Urothelium cell line (cell line): ENCODE measurements at places on chromosomes 1 and 21.

GRCh38 chr1:169300854-169301253, 66.7 kb downstream of the NME7 start:
- DNase-seq, result no peak

DNA sequence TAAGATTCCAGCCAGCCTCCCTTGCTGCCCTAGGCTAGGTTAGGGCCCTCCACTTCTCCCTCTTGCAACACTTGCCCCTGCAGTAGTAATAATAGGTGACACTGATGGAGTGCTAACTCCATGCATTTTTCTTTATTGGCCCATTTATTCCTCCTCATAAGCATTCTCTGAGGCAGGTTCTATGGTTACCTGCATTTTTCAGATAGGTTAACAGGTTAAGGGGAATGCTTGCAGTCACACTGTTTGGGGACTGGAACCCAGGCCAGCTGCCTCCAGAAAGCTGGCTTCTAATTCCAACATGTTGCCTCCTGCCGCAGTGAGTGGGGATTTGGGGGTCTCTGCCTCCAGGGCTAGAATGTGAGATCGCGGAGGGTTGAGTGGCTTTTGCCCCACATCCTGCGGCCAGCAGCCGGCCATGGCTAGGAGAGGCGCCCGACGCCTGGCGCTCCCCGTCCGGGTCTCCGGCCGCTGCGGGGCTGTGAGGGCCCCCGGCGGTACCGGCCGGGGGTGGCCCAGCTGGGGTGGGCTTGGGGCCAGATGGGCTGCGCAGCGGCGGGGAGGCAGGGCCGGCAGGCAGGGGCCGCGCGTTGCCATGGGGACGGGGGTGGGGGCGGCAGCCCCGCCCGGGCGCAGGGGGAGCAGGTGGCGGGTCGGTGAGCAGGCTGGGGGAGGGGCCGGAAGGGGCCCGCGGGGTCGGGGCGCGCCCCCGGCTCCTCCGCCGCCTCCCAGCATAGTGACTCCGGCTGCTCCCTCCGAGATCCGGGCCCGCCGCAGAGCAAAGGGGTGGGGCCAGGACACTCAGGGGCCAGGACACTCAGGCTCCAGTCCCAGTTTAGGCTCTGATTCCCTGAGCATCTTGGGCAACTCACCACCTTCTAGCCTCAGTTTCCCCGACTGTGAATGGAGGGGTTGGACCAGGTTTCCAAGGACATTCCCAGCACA, 68.4 kb upstream of the SSBP3 start:
- no peak for DNase-seq

- DNase-seq, result peak; percentile 30
Observed at GRCh38 chr1:242005866-242006535, 7.1 kb upstream of the MAP1LC3C start.

DNA sequence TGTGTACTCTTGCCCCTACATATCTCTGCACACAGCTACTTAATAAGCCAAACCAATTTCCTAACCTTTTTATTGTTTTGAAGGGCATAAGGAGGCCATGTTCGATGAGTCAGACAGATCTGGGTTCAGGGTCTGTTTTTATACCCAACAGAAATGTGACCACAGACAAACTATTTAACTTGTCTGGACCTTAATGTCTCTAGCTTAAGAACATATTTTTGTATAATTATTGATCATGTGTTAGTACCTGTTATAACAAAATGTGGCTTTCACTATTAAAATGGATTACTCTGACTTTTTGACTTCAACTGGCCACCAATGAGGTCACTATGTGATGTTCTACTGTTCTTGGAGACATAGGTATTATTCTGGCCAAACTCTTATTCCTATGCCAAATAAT, 507.8 kb upstream of the USP24 start:
- no peak for DNase-seq

- DNase-seq, result no peak
Observed at GRCh38 chr21:33089395-33090119, 19.6 kb downstream of the OLIG1 start.

GRCh38 chr1:164477343-164477742, 81.6 kb upstream of the PBX1 start:
- DNase-seq, result no peak

- no peak for DNase-seq
Observed at GRCh38 chr1:94753171-94753972, 66.8 kb upstream of the SLC44A3 start.

DNA sequence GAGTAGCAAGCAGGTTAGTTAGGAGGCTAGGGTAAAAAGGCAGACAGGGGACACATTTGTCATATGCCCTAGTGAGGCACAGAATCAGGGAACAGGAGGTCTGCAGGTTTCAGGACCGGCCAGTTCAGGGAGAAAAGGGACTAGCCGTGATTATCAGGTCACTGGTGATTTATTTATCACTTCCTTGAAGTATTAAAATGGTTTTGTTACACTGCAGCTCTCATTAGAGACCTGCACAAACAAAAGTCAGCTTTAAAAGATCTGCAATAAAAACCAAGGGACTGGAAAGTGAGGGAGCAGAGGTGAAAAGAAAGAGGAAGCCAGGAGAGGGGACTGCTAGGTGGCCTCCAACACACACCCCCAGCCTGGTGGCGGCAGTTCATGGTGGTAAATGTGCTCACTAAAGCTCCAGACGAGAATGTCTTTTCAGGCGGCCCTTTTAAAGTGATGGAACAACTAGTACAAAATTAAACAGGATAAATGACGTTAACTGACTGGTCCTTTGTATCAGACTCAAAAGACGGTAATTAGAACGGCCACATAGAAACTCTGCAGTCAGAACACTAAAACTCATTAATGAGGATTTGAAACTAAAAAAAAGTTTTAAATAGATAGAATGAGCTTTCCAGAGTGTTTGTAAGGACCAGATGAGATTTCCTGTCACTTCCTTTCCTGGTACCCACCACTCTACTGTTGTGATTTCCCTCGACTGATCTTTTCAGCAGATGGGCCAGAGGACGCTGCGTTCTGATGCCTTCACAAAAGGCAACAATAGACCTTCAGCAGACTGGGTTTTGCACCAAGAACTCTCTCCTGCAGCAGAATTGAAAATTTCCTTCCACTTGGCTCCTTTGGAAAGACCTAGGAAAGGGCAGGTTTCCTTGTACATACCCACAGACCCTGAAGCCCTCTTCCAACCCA, 136.8 kb downstream of the NTPCR start:
- no peak for DNase-seq

DNA sequence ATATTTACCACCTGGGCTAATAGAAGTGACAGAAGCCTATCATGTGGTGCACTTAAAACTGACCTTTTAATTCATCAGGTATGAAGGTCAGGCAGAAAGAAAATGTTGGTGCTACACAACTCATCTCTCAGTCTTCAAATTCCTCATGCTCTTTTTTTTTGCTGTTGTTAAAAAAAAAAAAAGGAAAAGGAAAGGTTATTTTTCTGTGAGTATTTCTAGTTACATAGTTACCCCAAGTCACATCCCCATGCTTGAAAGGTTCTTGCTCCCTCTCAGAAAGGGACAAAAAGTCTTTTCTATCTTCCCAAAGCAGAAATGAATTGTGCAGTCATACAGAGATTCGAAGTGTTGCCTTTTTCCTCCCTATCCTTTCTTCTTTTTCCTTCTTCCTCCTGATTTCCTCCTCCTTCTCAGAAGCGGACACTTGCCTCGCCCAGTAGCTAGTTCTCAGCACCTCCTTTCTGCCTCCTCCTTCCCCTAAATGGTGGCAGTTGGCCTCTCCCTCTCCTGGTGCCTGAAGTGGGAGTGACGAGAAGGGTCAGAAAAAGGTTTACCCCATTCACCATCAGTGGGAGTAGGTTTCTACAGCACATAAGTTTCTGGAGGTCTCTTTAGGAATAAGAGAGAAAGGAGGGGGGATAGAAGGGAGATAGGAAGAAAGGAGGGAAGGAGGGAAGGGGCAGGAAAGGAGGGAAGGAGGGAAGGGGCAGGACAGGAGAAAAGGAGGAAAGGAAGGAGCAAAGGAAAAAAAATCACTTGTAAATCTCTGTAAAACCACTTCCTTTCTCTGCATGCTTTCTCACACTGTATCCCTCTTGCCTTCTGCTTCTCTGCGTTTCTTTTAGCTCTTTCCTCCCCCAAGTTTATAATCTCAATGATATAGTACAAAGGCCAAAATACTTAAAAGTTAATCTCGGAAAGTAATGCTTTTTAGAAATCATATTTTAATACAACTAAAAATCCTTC, 20.4 kb upstream of the C1orf105 start:
- no peak for DNase-seq

GRCh38 chr21:45748593-45748992, 105.1 kb downstream of the PCBP3 start:
- no peak for DNase-seq

DNA sequence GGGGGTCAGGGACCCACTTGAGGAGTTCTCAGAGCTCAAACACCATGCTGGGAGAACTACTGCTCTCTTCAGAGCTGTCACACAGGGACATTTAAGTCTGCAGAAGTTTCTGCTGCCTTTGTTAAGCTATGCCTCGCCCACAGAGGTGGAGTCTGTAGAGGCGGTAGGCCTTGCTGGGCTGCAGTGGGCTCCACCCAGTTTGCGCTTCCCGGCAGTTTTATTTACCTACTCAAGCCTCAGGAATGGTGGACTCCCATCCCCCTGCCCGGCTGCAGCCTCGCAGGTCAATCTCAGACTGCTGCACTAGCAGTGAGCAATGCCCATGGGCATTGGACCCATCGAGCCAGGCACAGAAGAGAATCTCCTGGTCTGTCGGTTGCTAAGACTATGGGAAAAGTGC, 706.4 kb downstream of the LRRIQ3 start:
- no peak for DNase-seq

- DNase-seq, result no peak
Observed at GRCh38 chr21:28900481-28900880, 92.2 kb downstream of the LTN1 start.

DNA sequence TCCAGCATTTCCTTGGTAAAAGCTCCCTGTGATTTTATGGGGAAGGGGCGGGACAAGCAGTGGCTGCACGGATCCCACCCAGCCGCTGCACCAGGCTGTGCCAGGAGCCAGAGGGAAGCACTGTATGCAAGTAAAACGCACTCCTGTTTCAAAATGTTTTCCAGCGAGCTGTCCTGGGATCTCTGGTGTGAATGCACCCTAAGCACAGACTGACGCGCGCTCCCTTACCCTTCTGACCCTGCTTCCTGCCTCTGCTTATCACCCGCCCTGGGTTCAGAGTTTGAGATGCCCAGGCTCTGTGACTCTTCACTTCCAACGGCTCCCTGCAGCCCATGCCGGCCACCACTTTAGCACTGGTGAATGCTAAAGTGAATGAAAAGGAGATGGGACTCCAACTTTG, 131.2 kb downstream of the RHOU start:
- DNase-seq, result no peak

GRCh38 chr1:40936931-40937339, 42.6 kb upstream of the CTPS1 start:
- no peak for DNase-seq

- no peak for DNase-seq
Observed at GRCh38 chr1:33294071-33295010, 26.6 kb downstream of the A3GALT2 start.

GRCh38 chr1:171280599-171280998, 32.3 kb downstream of the FMO1 start:
- no peak for DNase-seq

DNA sequence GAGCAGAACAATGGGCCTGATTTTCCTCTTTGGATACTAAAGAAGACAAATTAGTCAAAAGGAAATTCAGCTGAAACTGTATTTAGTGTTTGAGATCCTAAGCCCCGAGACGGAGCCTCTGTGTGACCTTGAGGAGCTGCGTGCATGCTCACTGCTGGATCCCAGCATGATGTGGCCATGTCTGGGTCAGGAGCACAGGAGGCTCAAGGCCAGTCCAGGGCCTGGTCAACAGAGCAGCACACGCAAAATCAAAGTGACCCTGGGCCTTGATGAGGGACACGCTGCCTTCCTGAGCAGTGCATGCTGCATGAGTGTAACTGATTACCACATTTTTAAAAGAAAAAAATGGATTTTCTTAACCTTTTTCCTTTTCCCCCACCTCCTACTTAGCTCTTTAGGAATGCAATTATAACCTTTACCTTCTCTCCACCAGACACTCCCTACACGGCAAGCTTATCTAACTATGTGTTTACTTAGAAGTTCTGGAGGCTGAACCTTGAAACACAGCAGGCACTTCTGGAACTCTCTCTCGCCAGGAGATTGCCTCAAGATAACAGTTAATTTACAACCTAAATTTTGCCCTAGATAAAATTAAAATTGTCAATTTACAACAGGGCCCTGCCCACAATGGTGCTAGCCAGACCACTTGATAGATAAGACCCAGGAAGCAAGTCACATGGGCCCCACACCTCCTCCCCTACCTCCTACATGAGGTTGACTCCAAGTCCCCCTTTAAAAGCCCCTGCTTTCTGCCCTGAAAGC, 144.6 kb downstream of the LRIG2 start:
- DNase-seq, result no peak

DNA sequence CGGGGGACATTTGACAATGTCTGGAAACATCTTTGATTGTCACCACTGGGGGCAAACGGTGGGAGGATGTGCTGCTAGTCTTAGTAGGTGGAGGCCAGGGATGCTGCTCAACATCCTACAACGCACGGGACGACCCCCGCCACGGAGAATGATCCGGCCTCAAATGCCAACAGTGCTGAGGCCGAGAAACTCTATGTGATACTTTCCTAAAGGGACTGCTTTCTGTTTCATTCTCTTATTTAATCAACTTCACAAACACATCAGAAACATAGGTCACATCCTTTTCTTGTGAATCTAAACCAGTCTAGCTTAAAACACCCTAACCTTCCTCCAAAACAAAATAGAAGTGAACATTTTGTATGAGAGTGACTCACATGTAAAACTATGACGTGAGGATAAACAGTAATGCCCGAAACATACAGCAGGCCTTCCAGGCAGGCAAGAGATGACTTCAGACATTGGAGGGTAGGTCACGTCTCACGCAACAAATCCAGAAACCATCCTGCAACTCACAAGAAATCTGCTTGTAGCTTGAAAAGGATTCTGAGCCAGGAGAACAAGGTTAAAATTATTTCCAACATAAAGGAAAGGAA, 37.2 kb upstream of the ETS2 start:
- no peak for DNase-seq

- DNase-seq, result no peak
Observed at GRCh38 chr21:35195232-35195631, 146.1 kb upstream of the RUNX1 start.

DNA sequence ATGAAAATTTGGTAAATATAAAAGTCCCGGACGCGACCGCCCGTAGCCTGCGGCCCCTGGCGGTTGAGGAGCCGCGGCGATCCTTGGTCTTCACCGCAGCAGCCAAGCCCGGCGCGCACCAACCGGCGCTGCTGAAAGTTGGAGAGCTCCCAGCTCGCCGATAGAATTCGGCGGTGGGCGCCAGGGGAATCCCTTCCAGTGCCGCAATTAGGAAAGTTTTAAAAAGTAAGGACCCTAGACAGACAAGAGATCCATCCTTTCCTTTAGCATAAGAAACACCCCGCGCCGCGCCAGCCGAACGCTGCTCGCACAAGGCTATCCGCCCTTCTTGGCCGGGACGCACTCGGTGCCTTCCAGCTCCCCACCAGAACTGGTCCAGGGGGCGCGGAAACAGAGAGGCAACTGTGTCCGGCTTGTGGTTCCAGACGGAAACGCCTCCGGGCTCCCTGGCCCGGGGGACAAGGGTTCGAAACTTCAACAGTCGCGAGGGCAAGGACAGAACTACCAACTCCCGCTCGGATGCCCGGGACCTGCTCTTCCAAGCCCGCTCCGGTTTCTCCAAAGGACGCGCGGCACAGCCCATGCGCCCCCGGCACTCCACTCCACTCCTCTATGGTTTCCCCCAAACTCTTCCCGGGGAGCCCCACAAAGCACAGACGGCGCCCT, 1.7 kb downstream of the FAM78B start:
- peak; percentile 26 for DNase-seq
